ENCODE measurements at places on chromosomes 7 and 10.

DNA sequence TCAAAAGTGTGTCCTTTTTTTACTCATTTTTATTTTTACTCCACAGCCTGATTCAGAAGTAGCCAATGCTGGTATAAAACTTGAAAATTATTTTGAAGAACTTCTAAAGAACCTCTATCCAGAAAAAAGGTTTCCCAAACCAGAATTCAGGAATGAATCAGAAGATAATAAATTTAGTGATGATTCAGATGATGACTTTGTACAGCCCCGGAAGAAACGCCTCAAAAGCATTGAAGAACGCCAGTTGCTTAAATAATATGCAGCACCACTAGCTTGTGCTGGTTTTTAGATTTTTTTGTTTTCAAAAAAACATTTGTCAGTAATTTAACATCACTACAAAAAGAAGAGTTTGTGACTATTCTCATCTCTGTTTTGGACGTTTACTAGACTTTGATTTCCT, 116.5 kb downstream of the SVOPL start:
- no peak for DNase-seq

DNA sequence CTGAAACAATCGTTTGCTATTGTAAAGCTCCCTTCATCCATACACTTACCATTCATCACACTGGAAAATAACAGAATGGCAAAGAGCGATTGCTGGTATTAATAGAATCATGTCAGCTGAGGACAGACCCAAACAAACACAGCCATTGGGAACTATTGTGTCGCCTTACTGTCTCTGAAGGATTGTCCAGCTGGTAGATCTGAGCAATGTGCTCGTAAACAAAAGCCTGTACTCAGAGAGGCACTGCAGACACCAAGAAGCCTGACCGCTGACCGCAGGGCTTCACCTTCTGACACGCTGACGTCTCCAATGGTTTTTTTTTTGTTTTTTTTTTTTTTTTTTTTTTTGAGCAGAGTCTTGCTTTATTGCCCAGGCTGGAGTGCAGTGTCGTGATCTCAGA, 151.0 kb upstream of the FRMD4A start:
- DNase-seq, result no peak

DNA sequence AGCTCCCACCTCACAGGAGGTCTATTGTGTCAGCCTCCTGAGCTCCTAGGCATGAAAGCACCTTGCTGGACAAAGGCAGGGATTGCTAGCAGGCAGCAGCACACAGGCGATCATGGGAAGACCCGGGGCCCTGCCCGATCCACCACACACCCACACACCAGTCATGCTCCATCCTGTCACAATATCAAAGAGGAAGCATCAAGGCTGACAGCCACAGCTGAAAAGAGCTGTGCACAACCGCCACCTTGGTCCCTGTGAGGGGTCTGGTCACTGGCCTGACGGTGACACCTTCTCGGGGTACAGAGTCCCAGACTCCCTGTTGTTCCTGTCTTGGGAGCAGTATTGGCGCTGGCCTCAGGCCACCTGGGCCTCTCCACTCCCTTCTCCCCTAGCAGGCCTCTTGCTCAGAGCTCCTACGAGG, 89.7 kb upstream of the RET start:
- DNase-seq, result no peak

DNA sequence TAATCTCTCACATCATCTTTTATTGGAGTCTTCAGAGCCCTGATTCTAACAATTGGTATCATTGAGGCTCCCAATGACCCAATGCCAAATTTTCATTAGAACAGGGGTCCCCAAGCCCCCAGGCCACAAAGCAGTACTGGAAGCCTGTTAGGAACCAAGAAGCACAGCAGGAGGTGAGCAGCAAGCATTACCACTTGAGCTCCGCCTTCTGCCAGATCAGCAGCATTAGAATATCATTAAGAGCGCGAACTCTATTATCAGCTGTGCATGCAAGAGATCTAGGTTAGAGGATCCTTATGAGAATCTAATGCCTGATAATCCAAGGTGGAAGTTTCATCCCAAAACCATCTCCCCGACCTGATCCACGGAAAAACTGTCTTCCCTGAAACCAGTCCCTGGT, 23.1 kb downstream of the KIF5B start:
- no peak for DNase-seq

GRCh38 chr7:102387064-102387463, 9.1 kb upstream of the PRKRIP1 start:
- no peak for DNase-seq

DNA sequence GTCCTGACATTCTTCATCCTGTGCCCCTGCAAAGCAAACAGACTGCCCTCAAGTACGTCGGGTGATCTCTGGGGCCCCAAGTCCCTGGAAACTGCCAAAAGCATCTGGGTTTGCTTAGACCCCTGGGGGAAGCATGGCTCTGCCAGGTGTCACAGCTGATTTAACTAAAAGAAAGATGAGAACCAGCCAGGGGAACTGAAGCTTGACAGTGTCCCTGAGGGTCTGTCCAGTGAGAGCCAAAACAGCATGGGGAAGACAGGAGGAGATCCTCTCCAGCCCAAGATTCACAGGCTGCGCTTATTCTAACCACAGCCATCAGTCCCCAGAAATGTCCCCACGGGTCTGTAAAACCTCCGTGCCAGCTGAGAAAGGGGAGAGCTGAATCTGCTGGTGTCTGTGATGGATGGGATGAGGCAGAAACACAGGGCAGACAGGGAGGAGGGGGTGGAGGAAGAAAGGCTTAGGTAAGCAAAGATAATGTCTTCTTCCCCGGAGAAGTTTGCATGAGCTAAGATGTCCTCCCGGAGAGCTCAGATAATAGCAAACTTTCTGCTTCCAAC, 21.3 kb downstream of the CCDC3 start:
- DNase-seq, result no peak

Measured in AG04450 (cell line).